CD4-positive, alpha-beta T cell treated with Interleukin-10 for 1 hour (primary cell): ENCODE measurements at places on chromosomes 12 and 14.

GRCh38 chr12:24060089-24060488 lies 110.6 kb upstream of the SOX5 start:
- DNase-seq, result no peak

DNA sequence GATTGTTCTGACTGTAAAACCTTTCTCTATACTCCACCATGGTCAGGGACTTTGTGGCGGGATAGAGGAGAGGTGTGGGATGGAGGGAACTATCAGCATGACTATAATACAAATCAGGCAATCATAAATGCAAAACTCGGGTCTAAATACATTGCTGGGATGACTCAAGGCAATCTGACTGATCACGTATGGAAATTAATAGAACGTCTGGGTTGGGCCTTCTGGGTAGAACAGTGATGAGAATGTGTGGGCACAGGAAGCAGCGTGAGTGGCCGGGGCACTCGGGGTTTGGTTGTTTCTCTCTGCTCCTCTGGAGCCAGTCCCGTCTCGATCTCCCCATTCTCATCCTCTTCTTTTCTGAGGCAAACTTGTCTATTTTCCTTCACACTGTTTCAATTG lies 485.8 kb downstream of the VRK1 start:
- DNase-seq, result no peak

DNA sequence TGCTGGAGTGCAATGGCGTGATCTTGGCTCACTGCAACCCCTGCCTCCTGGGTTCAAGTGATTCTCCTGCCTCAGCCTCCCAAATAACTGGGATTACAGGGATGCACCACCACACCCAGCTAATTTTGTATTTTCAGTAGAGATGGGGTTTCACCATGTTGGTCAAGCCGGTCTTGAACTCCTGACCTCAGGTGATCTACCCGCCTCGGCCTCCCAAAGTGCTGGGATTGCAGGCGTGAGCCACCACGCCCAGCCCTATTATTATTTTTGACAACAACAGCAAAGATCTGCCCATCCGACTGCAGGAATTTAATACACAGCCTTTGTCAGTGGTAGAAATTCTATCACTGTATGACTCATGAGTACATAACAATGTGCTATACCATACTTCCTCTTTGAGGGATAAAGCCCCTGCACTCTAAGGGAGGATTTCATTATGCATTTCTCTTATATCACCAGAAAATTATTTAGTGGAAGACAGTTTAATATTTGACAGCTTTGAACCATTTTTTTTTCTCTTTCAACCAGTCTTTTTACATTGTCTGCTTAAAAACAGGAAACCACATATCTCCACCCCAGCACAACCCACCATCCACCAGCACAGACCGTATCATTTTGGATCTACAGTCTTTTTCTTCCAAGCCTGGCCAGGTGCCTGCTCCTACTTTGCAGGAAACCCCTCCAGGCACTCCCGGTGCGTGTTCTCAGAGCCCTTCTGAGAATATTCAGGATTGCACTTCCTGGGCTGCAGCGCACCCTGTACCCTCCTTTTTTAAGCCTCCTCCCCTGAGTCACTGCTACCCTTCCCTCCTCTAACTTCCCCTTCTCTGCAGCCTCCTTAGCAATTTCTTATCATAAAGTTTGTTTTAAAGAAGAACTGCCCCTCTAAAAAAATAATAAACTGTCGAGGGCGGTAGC lies 594 bp downstream of the ARHGDIB start:
- DNase-seq, result peak; percentile 71

DNA sequence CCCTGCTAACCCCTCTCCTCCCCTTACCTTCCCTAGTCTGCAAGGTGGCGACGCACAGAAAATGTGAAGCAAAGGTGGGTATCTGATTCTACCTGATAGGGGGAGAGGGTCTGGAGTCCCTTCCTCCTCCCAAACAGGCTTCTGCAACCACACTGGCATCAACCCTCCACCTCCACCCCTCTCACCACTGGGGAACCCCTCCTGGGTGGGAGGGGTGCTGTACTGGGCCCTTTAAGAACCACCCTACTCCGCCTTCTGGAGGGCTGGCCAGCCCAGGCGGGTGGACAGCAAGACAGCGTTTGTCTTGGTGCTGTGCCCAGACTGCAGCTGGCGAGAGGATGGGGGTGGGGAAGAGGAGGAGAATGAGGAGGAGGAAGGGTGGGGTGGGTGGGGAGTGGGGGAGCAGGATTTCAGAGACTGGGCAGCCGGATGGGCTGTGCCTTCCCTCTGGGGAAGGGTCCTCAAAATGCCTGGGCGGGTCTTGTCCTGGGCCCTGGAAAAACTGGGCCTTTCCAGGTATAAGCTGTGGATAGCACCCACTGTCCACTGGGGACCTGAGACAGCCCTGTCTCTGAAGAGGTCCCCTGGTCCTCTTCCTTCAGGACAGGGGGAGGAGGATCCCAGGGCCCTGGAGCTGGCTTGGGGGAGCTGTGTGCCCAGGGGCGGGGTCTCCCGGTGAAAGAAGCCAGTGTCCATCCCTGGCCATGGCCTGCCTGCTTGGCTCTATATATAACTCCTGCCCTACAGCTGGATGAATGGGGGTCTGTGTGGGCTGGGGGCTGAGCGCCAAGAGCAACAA lies 2.8 kb downstream of the TNS2 start:
- DNase-seq, result no peak

- DNase-seq, result peak; percentile 57
Observed at GRCh38 chr12:48197549-48197970, 5.5 kb downstream of the OR10AD1 start.

GRCh38 chr14:91350813-91351511 lies 66.7 kb downstream of the CCDC88C start:
- peak; percentile 76 for DNase-seq

DNA sequence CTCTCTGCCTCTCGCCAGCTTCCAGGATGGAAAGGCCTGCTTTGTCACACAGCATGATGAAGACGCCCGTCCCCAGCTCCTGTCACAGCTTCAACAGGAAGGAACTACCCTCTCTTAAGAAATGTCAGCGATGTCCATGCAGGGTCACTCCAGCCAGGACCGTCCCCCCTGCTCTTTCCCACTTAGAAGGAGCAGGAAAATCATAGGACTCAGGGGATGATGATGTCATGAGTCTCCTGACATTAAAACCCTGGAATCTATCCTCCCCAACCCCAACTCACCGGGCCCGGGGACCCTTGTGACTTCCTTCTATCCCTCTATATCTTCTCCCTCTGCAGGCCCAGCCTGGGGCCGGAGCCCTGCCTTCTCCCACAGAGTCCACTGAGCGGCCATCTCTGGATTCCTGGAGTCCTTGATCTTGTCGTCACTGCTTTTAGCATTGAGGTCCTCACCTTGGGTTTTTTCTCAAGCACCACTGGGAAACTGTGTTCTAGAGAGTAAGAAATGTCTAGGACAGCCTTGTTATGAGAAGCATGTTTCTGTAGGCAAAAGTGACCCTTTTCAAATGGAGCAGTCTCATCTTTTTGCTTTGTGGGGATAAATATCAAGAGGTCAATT lies 42.8 kb upstream of the P2RX7 start:
- no peak for DNase-seq

DNA sequence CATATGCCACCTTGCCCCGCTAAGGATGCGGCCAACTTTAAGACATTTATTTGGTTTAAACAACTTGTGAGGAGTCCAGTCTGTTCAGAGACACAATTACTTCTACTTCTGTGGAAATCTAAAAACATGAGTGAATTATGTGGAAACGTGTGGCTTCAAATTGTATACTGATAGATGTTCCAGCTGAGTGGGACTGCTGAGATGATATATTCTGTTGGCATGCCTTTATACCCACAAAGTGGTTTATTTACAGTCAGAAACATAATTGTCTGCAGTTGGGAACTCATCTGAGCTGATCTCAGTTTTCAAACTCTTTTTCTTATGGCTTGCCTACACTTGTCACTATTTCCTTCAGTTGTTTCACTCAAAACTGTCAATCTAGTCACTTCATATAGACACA lies 67.8 kb downstream of the FLRT2 start:
- DNase-seq, result no peak

DNA sequence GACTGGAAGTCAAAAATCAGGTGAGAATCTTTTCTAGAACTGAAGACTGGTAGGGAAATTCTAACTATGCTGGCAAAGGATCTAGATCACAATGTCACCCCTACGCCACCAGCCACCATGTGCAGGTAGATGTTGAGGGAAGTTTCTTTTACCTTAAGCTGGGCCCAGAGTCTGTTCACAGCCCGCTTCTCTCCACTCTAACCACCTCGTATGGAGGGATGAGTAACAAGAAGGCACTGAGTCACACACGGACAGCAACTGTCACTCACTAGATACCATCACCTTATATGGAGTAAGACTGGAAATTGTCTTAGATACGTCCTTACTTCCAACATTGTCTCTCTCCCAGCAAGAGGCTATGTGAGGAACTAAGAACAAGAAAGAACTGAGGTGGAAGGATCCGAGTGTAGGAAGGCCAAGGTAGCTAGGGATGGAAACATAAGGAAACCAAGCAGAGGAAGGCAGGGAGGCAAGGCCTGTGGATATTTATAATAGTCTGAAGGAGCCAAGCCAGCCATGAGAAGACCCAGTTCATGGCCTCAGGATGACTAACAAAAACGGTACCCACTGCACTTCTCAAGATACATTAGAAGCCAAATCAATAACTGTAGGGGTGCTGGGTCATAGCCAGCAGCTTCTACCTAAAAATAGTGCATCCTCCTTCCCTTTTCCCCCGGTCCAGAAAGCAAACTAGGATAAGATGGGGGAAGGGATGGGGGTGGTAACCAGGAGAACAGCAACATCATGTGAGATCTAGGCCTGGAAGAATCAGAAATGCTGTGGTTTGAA lies 15.5 kb downstream of the REM2 start:
- no peak for DNase-seq

GRCh38 chr14:32458720-32459119 lies 129.6 kb downstream of the AKAP6 start:
- DNase-seq, result no peak

GRCh38 chr12:50047693-50048250 lies 9.6 kb upstream of the ASIC1 start:
- DNase-seq, result no peak

DNA sequence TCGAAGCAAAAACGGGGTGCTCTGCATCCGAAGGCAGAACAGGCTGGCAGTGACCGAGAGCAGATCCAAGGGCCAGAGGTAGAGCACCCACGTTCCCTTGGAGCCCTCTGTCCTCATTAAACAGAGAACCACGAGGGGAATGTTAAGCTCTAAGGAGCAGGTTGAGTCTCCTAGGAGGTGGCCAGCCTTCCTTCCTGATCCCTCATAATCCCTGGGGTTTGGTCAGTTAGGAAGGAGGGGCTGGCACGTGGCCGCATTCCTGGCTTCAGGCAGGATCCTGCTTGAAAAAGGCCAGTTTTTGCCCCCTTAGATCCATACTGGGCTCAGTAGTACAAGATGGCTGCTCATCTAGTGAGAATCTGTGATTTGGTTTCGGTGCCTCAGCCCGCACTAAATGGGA lies 57.2 kb downstream of the SLC24A4 start:
- no peak for DNase-seq
